ENCODE measurements at places on chromosomes 2 and 18.

- no peak for DNase-seq
Observed at GRCh38 chr2:144084114-144084661, 435.7 kb downstream of the ZEB2 start.

DNA sequence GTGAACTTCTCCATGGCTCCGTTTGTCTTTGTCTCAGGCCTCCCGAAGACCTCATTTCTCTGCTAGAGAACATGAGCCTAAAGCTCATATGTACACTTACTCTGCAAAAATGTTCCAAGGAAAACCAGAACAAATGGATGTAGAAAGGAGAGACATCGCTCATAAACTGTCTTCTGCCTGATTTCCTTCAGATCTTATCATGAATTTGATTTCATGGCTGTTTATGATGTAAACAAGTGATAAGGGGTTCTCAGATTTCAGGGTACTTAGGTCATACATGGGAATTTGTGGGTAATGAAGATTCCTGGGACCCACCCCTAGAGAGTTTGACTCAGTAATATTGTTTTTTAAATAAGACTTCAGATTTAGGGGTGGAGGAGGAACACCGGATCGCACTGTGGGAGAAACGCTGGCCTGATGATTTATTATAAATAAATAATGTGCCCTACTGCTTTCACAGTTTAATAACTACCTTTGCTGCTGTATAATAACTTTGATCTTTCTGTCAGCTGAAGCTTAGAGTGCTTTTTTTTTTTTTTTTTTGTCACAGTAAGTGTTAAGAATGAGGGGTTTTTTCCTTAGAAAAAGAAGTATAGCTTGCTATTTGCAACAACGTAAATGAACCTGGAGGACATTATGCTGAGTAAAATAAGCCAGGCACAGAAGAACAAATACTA is 14.9 kb downstream of the AOX1 start:
- DNase-seq: no peak

DNA sequence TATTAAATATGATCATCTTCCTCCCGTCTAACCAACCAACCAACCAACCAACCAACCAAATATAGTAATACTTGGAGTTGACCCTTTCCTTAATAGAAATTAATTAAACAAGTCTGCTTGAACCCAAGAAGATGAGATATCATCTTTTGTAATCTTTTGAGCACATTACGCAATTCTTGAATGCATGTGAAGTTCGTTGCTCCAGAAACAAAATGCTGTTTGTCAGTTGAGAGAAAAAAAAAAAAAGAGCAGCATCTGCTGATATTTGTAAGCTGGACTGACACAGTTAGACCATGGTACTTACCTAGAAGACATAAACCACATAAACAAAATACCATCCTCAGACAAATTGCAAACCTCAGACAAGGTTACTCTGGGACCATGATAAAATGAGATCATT is 9.2 kb upstream of the SERPINB2 start:
- no peak for DNase-seq

DNA sequence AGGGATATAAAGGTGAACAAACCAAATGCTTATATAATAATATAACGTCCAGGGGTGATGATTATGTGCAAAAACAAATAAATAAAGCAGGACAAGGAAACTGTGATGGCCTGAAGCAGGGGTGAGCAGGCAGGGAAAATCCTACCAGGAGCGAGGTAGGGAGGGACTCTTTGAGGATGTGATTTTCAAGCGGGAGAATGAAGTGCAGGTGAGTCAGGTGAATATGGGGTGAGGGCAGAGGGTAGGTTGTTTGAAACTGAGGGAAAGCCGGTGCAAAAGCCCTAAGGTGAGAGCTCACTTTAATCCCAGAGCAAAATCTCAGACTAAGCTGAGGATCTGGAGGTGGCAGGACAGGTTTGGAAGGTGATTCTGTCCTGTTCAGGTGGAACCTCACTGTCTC is 40.7 kb downstream of the CYP26B1 start:
- DNase-seq: no peak

GRCh38 chr2:178761759-178762371 is 45.4 kb downstream of the TTN start:
- DNase-seq: peak; percentile 8

GRCh38 chr18:67143028-67143427 is 373.5 kb downstream of the DSEL start:
- no peak for DNase-seq

- no peak for DNase-seq
Observed at GRCh38 chr18:26488417-26489009, 59.8 kb downstream of the KCTD1 start.

DNA sequence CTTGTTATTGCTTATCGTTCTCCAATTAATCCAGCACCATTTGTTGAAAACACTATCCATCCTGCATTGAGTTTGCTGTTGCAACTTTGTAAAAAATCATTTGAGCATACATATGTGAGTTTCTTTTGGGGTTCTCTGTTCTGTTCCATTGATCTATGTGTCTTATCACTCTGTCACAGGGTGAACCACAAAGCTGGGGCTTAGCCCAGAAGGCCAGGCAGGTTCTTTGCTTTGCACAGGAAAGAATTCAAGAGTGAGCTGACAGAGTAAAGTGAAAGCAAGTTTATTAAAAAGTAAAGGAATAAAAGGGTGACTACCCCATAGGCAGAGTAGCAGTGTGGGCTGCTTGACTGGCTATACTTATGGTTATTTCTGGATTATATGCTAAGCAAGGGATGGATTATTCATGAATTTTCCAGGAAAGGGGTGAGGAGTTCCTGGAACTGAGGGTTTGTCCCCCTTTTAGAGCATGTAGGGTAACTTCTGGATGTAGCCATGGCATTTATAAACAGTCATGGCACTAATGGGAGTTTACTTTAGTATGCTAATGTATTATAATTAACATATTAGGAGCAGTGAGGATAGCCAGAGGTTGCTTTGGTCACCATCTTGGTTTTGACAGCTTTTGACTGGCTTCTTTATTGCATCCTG is 46.8 kb downstream of the RNF138 start:
- no peak for DNase-seq

GRCh38 chr2:179612108-179612507 is 249.3 kb downstream of the ZNF385B start:
- DNase-seq: no peak

GRCh38 chr2:229674830-229675530 is 39.4 kb downstream of the DNER start:
- no peak for DNase-seq

DNA sequence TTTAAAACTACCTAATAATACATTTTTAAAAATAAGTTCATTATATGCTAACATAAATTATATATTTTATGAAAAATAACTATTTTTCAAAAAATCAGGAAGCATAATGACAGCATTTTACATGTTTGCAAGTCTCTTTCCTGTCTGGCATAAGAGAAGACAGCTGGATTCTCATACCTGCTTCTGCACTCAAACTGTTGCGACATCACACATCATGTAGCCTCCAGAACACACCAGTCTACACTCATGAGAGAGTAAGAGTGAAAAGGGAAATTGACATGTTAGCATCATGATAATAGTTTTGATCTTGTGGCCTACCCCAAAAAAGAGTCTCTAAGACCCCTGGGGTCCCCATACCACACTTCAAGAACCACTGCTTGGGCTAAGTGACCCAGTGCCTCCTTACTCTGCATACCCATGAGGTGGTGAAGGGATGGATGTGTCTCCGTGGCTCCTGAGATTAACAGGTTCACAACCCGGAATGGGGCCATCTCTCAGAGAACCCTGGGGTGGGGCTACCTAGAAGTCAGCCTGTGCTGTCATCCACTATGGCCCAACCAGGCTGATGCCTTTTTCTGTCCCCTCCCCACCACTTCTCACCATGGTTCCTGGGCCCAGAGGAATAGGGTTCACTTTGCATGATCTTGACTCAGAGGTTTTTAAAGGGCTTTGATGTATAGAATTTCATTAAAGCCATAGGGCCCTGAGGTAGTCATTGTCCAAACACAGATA is 102.6 kb upstream of the DAPL1 start:
- no peak for DNase-seq

GRCh38 chr2:71548646-71549425 is 95.5 kb downstream of the DYSF start:
- no peak for DNase-seq

Measured in NCI-H1930 (cell line).